ENCODE measurements at places on chromosomes 12 and 14.

- DNase-seq: no peak
These were observed 69.9 kb downstream of the RASSF3 start for GRCh38 chr12:64680235-64680634.

GRCh38 chr12:12786351-12786705 is 869 bp downstream of the APOLD1 start:
- no peak for DNase-seq

DNA sequence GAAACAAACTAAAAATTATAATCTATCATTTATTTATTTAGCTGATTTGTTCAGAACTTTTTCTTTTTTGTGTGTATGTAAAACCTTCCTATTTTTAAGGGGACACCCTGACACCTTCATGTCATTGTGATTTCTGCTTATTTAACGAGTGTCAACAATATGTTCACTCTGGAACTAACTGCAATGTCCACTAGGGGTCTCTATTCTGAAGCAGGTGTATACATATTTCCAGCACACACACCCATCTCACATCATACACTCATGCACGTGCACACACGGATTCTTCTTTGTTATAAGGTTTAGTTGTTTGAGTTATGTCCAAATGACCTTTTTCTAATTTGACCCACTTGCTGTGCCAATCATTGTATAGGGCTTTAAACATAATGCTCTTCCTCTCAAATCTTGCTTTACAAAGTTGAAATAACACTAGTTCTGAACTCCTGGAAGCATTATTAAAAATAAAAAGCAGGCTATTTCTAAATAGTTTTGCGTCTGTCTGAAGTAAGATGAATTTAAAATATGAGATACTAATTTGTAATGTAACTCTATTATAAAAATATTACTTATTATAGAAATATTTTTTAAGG is 15.5 kb downstream of the E2F7 start:
- DNase-seq: no peak

GRCh38 chr12:73210548-73211204 is 938.5 kb downstream of the TRHDE start:
- DNase-seq: no peak

DNA sequence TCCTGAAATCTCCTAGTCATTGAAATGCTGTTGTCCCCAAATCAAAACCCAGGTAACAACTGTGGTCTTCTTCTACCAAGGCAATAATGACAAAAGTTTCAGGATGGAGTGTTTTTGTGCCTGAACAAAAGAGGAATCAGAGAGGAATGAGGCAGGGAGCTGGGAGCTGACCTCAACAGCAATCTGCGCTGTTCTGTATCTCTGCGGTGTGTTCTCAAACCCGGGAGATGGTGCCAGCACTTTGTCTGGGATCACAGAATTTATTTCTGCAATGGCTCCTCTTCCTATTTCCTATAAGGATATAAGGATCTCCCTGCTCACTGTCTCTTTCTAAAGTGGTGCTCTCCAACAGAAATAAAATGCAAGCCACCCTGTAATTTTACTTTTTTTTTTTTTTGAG is 449 bp upstream of the GLT8D2 start:
- DNase-seq: no peak

All from activated gamma-delta T cell (primary cell).